ENCODE measurements at places on chromosomes 2 and 18.

- DNase-seq = no peak
These were observed 31.9 kb downstream of the KLHL23 start for GRCh38 chr2:169765523-169765922.

DNA sequence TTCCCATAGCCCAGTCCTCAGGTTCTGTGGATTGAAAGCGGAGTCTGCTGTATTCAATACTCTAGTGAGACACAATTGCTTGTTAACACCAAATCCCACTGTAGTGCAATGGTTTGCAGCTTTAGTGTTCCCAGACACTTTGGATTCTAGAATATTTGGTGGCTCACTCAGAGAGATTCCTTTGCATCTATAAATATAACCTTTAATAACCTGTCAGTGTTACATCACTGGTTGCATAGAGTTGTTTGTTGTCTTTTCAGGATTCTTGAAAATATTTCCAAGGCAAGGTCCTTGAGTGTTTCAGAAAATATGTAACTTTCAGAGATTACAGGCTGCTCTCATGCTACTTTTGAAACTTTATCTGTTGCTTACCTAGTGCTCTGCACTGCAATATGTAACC, 157.5 kb downstream of the ZEB2 start:
- no peak for DNase-seq

- no peak for DNase-seq
These were observed 910.8 kb upstream of the CDH2 start for GRCh38 chr18:29087616-29088246.

DNA sequence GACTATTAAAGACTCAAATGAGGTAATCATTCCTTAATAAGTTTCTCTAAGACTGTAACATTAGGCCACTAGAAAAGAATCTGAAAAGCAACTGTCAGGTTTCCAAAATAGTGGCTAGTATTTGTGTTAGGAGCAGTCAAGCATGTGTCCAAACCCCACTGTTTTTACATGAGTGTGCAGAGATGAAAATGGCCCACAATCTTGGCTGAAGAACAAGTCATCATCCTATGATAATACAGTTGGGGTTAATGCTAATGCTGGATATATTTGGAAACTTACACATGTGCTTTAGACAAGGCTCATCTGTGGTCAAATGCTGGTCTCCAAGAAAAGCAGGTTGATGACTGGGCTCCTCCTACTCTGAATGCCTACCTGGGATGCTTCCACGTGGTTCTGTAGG, 73.6 kb downstream of the MAIP1 start:
- DNase-seq = no peak

GRCh38 chr2:232480201-232481190, 7.1 kb downstream of the ECEL1 start:
- no peak for DNase-seq

DNA sequence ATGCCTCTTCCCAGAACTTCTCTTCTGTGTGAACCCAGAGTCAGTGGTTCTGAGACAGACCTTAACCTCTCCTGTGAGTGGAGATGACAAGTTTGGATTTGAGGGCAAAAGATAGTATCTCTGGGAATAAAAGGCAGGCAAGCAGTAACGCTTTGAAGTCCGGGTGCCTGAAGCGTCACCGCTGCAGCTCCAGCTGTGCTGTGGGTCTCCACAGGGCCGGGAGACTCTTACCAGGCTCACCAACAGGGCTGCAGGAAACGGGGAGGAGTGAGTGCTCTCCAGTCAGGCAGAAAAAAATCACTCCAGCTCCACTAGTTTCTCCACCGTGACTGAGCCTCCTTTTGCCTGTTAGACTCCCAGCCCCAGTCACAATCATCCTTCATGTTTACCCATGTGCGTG, 79.7 kb upstream of the MAP4K4 start:
- no peak for DNase-seq

DNA sequence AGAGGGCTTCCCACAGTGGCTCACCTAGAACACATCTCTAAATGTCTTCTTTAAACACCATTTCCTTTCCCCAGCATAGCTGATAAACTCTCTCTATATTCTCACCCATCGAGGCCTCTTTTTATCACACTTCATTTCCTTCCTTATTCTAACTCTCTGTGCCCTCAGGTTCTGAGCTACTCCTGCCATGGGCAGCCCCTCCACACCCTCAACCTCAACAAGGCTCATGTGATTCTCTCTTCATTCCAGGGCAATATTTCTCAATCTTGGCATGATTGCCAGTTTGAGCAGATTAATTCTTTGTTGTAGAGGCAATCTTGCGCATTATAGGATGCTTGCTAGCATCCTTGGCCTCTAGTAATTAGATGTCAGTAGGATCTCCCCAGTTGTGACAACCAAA, 999.1 kb downstream of the TSN start:
- no peak for DNase-seq

- no peak for DNase-seq
These were observed 34.9 kb upstream of the DYNC1I2 start for GRCh38 chr2:171652416-171652785.

All from non-pigmented ciliary epithelial cell (primary cell).